Stimulated activated memory B cell treated with anti-CD40 and anti-IgM and Interleukin-4, amounts not matched to agents 10 μg/mL and 1 μg/mL and 100 μg/mL, for 72 hours (primary cell): ENCODE measurements at places on chromosomes 7 and 10.

DNA sequence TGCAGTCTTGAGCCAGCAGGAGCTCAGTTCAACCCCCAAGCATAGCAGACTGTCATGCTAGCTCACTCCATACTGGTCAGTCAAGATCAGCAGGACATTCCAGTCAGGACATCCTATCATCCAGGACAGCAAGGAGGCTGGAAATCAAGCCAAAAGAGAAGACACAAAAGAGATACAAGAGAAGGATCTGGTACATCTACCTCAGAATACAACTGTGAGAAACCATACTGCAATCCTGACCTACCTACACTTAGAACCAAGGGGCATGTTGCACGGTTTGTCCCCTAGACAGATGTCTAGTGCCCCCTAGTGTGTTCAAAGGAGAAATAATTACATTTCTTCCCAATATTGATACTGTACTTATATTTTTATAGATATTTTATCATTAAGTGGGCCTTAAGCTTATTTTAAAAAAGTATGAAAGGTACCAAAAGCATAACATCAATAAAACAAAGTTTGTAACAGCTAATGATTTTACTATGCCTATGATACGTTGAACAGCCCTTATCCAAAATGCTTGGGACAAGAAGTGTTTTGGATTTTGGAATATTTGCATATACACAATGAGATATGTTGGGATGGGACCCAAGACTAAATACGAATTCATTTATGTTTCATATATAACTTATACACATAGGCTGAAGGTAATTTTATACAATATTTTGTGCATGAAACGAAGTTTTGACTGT lies 26.7 kb downstream of the ERCC6 start:
- no peak overlapping the region for H3K27ac ChIP-seq
- no peaks in the 10 kb centered on the region for H3K27me3 ChIP-seq
- no peak overlapping the region for H3K4me3 ChIP-seq
- H3K36me3 ChIP-seq: peaks cover 51% of the 10 kb centered on the region

GRCh38 chr10:108597031-108597430 lies 1326.3 kb downstream of the XPNPEP1 start:
- H3K4me1 ChIP-seq: peaks cover 24% of the 10 kb centered on the region
- no peak overlapping the region for H3K27ac ChIP-seq
- no peak overlapping the region for H3K4me3 ChIP-seq
- ATAC-seq: no peak

- no peaks in the 10 kb centered on the region for H3K27me3 ChIP-seq
- no peak overlapping the region for H3K27ac ChIP-seq
- no peak for ATAC-seq
- no peak overlapping the region for H3K4me3 ChIP-seq
- H3K4me1 ChIP-seq: peaks cover 7% of the 10 kb centered on the region
These were observed 156.9 kb upstream of the SH2B2 start for GRCh38 chr7:102129636-102130370.

- H3K36me3 ChIP-seq: no peaks in the 10 kb centered on the region
- no peak overlapping the region for H3K4me3 ChIP-seq
- peaks cover 20% of the 10 kb centered on the region for H3K27me3 ChIP-seq
- H3K27ac ChIP-seq: no peak overlapping the region
These were observed 106.2 kb upstream of the RET start for GRCh38 chr10:42970451-42971250.

DNA sequence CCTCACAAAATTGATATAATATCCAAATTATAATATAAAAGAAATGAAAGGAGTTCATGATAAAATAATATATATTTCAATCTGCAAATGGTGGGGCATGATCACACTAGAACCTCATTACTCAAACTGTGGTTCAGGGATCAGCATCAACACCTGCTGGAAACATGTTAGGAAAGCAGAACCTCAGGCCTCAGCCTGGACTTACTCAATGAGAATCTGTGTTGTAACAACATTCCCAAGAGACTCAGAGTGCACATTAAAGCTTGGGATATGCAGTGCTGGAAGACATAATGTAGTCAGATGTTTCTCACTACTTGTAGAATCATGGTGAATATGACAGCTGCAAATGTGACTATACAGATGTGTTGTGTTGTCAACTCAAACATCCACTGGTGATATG lies 81.7 kb upstream of the ITPRID1 start:
- no peak overlapping the region for H3K27ac ChIP-seq
- ATAC-seq: no peak
- no peaks in the 10 kb centered on the region for H3K36me3 ChIP-seq
- no peaks in the 10 kb centered on the region for H3K4me1 ChIP-seq
- no peak overlapping the region for H3K4me3 ChIP-seq
- peaks cover 5% of the 10 kb centered on the region for H3K27me3 ChIP-seq

DNA sequence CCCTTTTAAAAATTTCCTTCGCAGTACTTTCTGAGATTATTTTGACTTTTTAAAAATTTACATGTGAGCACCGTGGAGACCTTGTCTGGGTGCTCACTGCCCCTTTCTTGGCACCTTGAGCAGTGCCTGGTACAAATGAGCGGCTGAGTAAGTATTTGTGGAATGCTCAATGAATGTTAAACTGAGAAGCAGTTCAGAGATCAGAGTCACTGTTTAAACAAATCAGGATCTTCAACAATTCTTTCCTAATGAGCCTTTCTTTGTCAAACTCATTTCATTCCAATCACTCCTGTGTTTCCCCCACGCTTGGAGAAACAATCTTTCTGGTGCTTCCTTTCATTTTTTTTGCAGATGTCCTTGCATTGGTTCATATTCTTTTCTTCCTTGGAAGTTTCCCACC lies 611.3 kb upstream of the GALNT17 start:
- no peaks in the 10 kb centered on the region for H3K4me1 ChIP-seq
- H3K36me3 ChIP-seq: peaks cover 13% of the 10 kb centered on the region
- H3K4me3 ChIP-seq: no peak overlapping the region
- no peak for ATAC-seq
- no peaks in the 10 kb centered on the region for H3K27me3 ChIP-seq
- H3K27ac ChIP-seq: no peak overlapping the region

DNA sequence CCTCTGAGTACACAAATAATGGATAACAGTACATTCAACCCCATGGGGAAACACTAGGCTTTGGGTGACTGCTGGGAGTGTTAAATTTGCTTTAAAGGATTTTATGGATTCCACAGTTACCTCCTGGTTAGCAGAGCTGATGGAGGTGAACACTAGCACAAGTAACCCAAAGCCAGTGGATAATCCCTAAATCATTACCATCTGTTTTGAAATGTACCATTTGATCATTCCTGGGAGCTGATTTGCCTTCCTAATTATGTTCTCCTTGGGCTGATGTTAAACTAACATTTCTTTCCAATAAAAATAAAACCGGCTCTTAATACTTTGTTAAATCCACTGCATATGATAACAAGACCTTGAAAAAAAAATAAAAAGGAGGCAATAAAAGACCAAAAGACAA lies 493.9 kb downstream of the PLXNA4 start:
- peaks cover 13% of the 10 kb centered on the region for H3K27me3 ChIP-seq
- no peaks in the 10 kb centered on the region for H3K4me1 ChIP-seq
- H3K27ac ChIP-seq: no peak overlapping the region
- ATAC-seq: no peak
- no peak overlapping the region for H3K4me3 ChIP-seq
- no peaks in the 10 kb centered on the region for H3K36me3 ChIP-seq

DNA sequence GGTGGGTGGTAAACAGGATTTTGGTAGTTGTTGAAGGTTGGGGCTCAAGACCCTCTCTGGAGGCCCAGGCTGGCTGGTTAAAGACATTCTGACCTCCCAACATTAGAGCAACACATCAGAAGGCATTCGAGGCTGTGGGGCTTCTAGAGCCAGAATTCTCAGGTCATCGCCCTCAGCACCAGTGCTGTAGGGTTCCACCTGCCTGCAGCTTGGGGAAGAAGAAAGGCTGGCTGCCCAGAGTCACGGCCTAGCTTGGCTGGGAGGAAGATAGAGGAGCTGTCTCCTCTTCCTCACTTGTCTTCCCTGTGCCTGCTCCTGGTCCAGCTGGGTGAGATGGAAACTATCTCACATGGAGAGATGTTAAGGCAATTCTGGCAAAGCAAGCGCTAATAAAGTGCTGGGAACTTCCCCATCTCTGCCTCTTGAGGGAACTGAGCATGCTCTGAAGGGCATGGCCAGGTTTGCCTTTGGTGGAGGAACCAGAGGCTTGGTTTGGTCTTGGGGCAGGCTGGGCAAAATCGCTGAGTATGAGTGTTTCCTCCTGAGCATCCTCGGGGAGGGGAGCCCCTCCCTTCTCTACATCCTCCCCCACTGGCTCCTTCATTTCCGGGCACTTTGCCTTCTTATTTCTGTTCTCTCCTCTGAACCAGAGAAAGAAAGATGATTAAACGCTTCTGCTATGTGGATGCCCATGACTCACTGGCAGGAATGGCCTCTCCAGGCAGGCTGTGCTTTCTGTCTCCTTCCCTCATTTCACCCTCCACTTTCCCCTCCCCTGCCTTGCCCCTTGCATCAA lies 509.0 kb upstream of the PODXL start:
- no peak for ATAC-seq
- no peaks in the 10 kb centered on the region for H3K36me3 ChIP-seq
- H3K27me3 ChIP-seq: no peaks in the 10 kb centered on the region
- no peak overlapping the region for H3K4me3 ChIP-seq
- H3K27ac ChIP-seq: no peak overlapping the region
- no peaks in the 10 kb centered on the region for H3K4me1 ChIP-seq

GRCh38 chr10:130848855-130849254 lies 462.7 kb downstream of the TCERG1L start:
- no peak for ATAC-seq
- no peak overlapping the region for H3K4me3 ChIP-seq
- H3K4me1 ChIP-seq: no peaks in the 10 kb centered on the region
- H3K27me3 ChIP-seq: no peaks in the 10 kb centered on the region

DNA sequence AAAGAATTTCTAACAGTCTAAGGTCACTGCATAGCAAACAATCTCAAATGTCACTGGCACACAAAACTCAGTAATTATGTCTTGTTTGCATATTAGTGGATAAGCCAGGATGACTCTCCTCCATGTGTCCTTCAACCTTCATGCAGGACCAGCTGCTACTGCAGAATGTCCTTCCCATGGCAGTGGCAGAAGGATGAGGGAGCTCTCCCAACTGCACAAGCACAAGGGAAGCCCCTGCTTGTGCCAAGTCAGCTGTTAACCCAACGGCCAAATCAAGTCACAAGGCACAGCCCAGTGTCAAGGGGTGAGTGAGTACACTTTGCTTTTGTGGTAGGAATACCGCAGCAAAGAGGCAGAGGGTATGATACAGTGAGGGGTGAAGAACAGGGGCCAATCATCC lies 59.3 kb upstream of the VWC2 start:
- ATAC-seq: no peak
- H3K4me3 ChIP-seq: no peak overlapping the region
- H3K4me1 ChIP-seq: no peaks in the 10 kb centered on the region
- no peaks in the 10 kb centered on the region for H3K27me3 ChIP-seq
- no peaks in the 10 kb centered on the region for H3K36me3 ChIP-seq
